HS-27A (cell line): ENCODE measurements at places on chromosomes 4 and X.

- DNase-seq, result no peak
These were observed 4.5 kb upstream of the SETD7 start for GRCh38 chr4:139560406-139561104.

- DNase-seq, result no peak
These were observed 1.3 kb downstream of the TCEAL8 start for GRCh38 chrX:103253608-103254007.

DNA sequence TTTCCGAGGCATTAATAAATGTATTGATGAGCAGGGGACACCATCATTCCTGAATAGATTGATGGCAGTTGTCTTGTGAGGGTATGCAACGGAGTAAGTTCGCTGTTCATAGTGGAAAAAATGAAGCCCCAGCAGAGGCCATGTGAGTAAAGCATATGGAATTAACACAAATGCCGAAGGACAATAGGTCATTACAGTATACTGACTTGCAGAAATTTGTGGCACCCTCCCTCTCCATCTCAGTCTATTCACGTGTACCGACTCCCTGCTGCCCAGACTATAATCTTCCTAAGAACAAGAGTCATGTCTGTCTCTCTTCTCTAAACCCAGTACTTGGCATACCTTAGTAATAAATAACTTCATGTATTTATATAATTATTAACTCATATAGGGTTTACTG lies 47.1 kb upstream of the PCDH10 start:
- DNase-seq, result no peak

DNA sequence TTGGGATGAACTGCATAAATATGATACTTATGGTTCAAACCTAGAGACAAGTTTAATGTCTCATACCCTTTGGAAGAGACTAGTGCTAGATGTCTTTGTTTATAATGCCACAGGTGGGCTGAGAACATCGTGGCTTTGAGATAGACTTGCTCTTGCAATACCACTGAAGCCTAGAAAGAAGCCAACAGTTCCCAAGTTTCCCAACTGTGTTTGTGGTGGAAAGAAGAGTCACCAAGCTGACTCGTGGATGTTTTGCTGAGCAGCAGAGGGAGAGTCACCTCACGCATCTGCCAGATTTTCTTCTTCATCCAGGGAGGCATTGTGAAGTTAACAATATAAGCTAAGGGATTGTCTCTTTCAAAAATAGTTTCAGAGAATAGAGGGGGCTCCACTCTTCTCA lies 1076.2 kb downstream of the C4orf33 start:
- no peak for DNase-seq
